Non-pigmented ciliary epithelial cell (primary cell): ENCODE measurements at places on chromosomes 5 and 9.

DNA sequence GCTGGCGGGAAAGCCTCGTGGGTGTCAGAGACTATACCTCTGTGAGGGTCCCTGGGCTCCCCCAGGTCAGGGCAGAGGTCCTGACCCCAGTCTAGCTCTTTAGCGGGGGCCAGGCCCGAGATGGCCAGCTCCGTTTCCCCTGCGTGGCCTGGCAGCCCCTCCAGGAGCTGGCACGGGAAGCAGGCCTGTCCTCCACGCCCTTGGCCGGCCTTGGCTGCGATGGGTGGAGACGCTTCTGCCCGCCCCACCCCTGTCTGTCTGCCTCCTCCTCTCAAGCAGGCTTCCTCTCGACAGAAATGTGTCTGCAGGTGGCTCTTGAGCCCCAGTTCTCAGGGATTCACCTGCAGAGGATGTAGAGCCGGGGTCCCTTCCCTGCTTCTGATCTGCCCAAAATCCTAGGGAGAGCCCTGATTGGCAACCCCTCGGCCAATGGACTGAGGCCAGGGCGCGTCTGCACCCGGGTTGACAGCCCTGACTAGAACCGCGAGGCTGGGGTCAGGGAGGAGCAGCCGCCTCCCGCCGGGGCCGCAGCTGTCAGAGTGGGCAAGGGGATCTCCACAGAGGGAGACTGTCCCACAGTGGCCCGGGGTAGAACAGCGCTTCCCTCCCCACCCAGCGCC, 2.6 kb upstream of the GRIN1 start:
- DNase-seq, result no peak

GRCh38 chr5:179339996-179340395, 5.3 kb downstream of the ADAMTS2 start:
- no peak for DNase-seq

DNA sequence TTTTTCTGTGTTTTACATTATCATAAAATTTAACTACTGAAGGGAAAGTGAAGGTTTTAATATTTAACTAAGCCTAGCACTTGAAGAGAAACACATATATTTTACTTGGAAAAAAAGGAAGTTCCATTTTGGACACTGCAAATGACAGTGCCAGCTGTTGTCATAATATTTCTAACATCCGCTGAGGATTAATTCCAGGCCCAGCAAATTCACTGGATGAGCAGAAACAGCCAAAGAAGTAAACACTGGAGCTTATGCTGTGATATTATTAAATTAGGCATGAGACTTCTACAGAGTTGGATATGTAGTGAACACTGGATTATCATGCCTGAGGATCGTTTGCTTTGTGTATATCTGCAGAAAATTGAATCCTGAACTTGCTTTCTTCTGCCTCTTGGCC, 67.6 kb downstream of the GHR start:
- DNase-seq, result no peak

DNA sequence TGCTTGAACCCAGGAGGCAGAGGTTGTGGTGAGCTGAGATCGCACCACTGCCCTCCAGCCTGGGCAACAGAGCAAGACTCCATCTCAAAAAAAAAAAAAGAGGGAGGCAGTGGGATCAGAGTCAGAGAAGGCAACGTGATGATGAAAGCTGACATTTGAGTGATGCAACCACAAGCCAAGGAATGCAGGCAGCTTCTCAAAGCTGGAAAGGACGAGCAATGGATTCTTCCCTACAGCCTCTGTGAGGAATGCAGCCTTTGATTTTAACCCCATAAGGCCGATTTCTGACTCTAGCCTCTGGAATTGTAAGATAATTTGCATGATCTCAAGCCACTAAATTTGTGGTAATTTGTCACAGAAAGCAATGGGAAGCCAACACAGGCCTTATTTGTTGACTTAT, 9.8 kb downstream of the TGFBI start:
- DNase-seq, result no peak

DNA sequence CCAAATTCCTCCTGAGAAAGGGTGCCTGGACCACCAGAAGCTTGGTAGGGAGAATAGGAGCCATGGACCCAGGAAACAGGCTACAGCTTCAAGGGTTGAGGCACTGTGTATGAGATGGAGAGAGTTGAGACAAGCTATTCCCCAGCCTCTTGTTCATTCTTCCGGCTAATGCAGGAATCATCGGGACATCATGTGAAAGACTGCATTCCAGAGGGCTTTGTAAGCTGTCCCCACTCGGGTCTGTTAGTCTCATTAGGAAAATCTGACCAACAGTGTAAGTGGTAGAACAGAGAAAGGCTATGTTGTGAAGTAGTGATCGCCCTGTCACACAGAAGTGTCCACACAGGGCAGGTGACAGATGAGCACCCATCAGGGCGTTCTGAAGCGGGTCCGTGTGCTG, 81.4 kb downstream of the GABBR2 start:
- peak; percentile 28 for DNase-seq

DNA sequence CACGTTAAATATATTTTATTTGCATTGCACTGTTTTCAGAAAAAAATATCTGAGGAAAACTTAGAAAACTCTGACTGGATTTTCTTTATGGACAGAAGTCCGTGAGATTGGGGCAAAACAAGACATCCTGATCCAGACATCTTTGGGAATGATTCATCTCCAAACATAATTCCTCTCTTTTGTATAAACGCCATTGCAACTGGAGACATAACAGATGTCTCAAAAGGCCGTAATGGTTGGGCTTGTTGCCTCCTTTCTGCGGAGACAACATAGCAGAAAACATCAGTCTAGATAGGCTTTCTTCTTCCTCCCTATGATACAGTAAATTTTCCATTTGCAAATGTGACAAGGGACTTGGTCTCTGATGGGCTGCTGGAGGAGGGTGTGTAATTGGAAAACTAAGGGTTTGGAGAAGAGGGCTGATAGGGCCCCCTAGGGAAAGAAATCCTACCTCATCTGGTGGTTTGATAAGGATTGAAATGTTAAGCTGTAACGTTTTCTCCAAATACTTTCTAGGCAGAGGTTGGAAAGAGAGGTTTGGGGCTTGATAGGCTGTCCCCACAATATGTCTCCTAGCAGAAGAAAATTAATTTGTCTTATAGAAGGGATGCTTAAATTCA, 631.5 kb upstream of the ST8SIA4 start:
- DNase-seq, result no peak

DNA sequence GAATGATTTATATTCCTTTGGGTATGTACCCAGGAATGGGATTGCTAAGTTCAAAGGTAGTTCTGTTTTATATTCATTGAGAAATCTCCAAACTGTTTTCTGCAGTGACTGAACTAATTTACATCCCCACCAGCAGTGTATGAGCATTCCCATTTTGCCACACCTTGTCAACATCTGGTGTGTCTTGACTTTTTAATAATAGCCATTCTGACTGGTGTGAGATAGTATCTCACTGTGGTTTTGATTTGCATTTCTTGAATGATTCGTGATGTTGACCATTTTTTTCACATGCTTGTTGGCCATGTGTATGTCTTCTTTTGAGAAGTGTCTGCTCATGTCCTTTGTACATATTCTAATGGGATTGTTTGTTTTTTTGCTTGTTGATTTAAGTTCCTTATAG, 421.5 kb downstream of the KIAA0825 start:
- DNase-seq, result no peak

DNA sequence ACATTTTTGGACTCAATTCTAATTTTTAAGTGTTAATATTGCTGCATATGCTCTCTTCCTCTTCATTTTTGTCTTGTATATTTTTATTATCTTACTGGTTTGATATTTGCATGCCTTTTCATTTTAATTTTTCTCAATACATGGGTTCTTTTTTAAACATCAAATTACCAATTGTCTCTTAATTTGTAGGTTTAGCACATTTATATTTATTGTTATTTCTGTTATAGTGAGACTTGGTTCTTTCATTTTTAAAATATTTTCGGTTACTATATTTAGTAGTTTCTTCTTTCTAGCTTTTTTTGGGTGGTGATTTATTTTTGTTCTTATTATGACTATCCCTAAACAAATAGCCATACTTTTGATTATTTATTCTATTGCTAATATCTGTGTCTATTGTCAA, 19.4 kb downstream of the SPINK5 start:
- no peak for DNase-seq

DNA sequence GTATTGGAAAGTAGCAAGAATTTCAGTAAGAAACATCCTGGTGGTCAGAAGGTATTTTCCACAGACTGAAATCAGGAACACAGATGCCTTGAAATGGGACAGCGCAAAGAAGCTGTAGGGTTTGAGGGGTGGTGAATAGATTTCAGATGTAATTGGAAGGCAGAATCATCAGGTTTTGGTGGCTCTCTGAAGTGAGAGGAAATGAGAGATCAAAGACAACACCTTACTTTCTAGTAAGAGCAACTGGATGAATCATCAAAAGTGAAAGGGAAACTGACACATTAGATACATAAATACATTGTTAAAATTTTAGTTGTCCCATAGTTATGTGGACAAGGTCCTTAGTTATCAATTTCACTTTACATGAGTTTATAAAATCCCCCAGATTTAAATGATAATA, 188.2 kb upstream of the SLC27A6 start:
- DNase-seq, result no peak

GRCh38 chr9:1285526-1285925, 235.4 kb downstream of the DMRT2 start:
- DNase-seq, result no peak

DNA sequence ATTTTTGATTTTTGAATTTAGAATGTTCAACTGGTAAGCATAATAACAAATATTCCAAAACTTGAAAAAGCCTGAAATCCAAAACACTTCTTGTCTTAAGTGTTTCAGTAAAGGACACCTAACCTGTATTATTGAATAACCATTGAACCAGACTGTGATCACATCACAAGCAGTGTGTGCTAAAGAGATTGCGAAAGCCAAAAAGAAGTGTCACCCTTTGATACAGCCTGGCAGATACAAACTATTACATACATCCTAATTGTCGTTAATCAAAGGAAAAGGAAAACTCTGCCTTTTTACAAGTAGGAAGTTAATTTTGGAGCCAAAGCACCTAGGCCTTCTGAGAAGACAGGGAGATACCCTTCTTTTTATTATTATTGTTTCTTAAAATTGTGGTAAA, 8.4 kb upstream of the FAM120AOS start:
- no peak for DNase-seq

GRCh38 chr5:67221487-67222242, 25.1 kb upstream of the CD180 start:
- DNase-seq, result no peak

DNA sequence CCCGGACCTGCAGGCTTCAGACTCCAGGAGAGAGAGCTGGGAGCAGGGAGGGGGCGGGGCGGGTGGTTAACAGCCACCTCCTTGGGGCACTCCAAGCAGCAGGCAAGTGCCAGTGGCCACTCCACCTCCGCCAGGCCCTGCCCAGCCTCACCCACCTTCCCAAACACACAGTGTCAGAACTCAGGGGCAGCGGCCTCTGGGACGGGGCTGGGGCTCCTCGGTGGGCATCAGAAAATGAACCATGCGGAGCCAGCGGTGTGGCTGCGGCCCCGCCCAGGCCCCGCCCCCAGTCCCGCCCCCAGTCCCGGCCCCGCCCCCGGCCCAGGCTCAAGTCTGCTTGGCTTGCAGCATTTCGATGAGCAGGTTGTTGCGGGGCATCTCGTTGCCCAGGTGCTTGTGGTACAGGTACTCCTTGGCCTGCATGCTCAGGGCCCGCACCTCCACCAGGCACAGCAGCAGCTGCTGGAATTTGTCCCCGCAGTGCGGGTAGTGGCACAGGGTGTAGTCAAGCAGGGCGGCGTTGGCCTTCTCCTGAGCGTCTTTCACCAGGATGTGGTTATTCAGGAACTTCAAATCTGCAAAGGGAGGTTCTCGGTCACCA, 24.7 kb downstream of the NR5A1 start:
- no peak for DNase-seq

DNA sequence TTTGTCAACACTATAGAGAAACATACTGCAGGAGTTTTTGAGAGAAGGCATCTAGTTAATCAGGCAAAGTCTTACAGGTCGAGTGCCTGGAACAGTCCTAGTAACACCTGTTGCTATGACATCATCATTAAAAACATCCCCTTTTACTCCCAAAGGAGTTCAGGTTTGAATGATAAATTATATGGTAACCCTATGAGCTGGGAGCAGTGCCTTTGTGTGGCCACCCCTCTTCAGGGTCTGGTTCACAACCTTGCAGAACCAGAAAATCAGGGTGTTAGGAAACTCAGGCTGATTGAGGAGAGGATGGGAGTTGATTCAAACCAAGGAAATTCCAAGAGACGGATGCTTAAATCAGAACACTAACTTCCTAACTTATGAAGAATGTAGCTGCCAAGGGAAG, 179.1 kb upstream of the RASEF start:
- DNase-seq, result no peak

GRCh38 chr5:134735243-134735642, 3.1 kb upstream of the CAMLG start:
- DNase-seq, result no peak

GRCh38 chr5:78753093-78753531, 104.5 kb upstream of the LHFPL2 start:
- no peak for DNase-seq

DNA sequence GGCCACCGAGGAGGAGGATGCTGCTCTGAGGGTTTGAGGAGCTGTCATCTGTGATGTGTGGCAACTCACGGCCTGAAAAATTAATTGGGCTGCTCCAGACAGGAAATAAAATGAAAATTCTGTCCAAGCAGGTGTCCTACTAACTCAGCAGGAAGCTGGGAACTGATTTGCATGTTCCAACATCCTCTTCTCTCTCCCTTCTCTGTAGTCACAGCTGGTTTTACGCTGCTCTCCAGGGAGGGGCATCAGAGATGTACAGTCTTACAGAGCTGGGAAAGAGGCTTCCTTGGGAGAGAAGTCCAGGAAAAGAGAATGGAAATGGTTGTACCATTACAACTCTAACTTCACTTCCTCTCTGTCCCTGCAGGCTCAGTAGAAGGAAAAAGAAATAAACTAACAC, 24.2 kb upstream of the SIL1 start:
- DNase-seq, result no peak

DNA sequence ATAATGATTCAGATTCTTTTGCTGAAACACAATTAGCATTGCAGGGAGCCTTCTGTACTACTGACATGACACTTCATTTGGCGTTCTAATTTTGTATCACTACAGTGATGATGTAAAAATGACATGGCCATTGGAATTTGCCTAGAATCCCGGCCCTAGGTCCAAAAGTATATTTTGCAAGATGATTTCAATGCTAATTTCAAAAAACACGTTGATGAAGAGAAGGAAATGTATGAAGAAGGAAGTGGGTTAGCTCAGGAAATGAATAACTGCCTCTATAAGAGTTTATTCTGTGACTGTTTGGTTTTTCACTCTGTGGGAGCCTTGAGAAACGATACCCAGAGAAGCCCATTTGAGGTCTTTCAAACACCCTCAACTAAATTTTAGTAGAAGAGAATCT, 59.3 kb downstream of the OSTF1 start:
- DNase-seq, result no peak

DNA sequence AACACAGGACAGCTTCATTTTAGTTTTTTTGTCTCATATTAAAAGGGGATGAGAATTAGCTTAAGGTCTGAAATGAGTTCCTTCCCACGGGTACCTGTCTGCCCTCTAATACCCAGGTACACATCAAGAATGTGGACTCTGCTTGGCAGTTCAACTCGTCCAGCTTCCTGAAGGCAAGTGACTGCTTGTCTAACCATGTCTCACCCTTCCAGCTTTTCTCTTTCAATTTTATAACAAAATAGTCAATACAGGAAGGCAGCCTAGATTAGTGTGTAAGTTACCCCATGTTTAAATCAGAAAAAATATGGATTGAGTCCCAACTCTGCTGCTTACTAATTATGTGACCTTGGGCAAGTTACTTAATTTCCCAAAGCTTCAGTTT, 50.5 kb upstream of the C5orf46 start:
- DNase-seq, result no peak

GRCh38 chr5:130689831-130690230, 475.2 kb downstream of the HINT1 start:
- no peak for DNase-seq

- DNase-seq, result peak; percentile 24
These were observed 42.2 kb upstream of the FSD1L start for GRCh38 chr9:105405514-105406131.

- DNase-seq, result no peak
These were observed 437.3 kb upstream of the ADAMTSL1 start for GRCh38 chr9:18036422-18037187.
